Activated naive CD8-positive, alpha-beta T cell treated with anti-CD3 and anti-CD28 coated beads, Interleukin-2, amount 50 U/mL, for 16 hours (primary cell): ENCODE measurements at places on chromosomes 11 and 22.

GRCh38 chr11:3123761-3124733, 41.1 kb downstream of the OSBPL5 start:
- no peak for DNase-seq

- no peak for DNase-seq
Observed at GRCh38 chr22:48973694-48974041, 854.0 kb downstream of the BRD1 start.

DNA sequence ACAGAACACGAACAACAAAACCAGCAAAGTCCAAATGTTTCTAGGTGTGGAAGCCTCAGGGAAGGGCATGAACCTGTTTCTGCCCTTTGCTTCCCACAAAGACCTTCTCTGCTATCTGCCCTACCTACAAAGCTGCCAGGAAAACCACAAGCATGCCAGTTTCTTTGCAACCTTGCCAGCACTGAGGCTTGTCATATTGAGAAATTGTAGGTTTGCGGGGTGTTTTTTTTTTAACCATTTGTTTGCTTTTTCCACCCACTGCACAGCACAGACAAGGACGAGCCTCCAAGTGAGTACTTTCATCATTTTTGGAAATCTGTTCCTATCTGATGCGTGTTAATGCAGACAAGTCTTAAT, 12.8 kb downstream of the PARVG start:
- DNase-seq: no peak

GRCh38 chr22:28984482-28985158, 77.0 kb downstream of the C22orf31 start:
- DNase-seq: no peak

- DNase-seq: no peak
Observed at GRCh38 chr11:54930930-54931329, 224.3 kb downstream of the OR4A5 start.

GRCh38 chr11:44016131-44016530, 31.6 kb upstream of the ACCSL start:
- no peak for DNase-seq

GRCh38 chr11:130868721-130869390, 47.4 kb downstream of the SNX19 start:
- no peak for DNase-seq
